ENCODE measurements at places on chromosomes 5 and 9.

DNA sequence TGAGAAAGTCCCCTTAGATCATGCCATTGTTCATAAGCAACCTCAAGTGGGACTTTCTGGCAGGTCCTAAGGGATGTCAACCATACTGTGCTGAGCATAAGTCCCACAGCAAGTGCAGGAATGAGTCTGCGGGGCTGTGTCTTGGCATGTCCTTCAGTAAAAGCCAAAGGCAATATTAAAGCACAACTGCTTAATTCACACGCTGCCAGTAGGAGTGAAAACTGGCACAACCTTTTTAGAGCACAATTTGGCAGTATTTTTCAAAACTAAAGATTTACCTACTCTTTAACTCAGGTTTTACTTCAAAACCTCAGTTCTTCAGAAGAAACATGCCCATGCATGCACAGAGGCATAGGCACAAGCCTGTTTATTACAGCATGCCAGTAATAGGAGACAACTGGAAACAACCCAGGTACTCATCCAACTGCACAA lies 24.4 kb upstream of the SMAD5 start:
- no peak for DNase-seq

- DNase-seq: no peak
These were observed 316.3 kb downstream of the GABRB2 start for GRCh38 chr5:161230221-161230620.

- no peak for DNase-seq
These were observed 159.3 kb downstream of the SLC24A2 start for GRCh38 chr9:19629488-19629887.

DNA sequence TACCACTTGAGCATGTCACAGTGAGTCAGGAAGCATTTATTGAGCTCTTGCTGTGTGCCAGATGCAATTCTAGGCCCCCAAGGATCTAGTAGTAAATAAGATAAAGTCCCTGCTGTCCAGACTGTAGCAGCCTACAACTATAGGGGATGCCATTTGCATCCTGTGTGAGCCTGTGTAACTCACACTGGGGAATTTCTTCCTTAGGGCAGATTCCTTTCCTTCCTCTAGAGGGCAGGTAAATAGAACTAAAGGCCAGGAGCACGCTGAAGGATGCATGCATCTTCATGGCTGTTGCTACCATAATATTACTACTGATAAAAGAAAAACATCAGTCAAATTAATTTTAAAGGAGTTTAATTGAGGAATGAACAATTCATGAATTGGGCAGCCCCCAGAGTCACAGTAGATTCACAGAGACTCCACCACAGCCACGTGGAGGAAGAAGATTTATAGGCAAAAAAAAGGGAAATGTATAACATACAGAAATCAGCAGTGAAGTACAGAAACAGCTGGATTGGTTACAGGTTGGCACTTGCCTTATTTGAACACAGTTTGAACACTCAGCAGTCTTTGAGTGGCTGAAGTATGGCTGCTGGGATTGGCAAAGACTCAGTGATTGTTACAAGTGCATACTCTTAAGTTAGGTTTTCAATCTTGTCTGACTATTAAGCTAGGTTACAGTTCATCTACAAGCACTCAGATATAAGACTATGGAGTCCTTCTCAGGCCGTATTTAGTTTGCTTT lies 98.9 kb downstream of the ACTL7B start:
- DNase-seq: no peak

GRCh38 chr5:120463006-120463680 lies 957 bp upstream of the PRR16 start:
- DNase-seq: no peak

DNA sequence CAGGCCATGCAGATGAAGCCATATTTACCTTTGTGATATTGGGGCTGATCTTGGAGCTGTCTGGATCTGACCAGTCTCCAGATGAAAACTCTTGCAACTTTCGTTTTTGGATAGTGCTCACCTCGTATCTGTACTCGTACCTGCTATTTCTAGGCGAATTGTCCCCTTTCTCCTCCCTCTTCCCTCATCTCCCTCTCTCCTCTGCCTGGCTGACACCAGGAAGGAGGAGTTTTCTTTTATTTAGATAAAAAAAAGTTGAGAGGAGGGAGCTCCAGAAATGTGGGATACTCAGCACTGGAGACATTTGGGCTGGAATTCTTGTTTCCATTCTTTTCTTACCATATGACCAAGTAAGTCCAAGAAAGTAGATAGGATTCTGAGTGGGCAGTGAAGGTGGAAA lies 54.6 kb upstream of the ABL1 start:
- DNase-seq: no peak

DNA sequence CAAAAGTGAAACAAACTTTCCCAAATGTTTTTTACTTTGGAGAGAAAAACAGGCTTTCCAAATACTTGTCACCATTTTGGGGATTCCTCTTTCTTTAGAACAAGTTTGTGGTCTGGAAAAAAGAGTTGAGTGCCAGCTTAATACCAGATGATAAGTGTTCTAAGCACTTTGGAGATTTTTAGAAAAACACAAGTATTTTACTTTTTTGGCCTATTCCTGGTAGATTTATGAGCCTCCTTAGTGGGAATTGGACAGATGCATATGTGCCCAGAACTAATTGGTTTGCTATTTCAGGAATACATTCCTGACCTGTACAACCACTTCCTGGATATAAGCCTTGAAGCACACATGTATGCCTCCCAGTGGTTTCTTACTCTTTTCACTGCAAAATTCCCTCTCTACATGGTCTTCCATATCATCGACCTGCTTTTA lies 40.5 kb downstream of the GPR21 start:
- no peak for DNase-seq

DNA sequence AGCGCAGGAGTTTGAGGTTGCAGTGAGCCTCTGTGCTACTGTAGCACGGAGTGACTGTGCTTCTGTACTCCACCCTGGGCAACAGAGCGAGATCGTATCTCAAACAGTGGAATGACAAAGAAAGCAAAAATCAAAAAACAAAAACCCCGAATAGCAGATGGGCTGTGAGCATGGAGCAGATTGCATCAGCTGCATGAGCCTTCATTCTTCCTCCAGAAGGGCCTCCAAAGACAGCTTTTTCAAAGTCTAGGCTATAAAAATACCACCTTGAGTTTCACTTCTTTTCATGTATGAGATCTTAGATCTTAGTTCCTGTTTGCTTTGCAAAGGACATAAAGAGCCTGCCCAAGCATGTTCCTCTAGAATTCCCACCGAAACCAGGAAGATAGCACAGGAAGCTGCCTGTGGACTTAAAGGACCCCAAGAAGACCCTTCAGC lies 15.0 kb upstream of the HSPB3 start:
- DNase-seq: peak; percentile 3

DNA sequence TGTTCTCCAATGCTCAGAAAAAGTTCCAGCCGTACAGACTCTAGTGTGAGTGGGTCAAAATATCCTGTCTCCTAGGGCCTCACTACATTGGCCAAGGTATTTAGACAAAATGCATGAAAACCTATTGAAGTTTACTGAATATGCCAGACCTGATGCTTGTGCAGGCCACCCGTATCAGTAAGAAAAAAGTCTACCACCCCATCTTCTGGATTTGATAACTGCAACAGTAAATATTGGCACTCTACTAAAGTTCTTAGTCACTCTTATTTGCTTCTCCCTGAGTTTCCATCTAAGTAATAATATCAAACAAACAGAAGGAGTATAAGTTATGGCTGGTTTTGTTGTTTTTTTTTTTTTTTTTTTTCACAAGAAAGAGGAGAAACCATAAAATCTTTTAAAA lies 627.7 kb upstream of the KLF4 start:
- DNase-seq: no peak

DNA sequence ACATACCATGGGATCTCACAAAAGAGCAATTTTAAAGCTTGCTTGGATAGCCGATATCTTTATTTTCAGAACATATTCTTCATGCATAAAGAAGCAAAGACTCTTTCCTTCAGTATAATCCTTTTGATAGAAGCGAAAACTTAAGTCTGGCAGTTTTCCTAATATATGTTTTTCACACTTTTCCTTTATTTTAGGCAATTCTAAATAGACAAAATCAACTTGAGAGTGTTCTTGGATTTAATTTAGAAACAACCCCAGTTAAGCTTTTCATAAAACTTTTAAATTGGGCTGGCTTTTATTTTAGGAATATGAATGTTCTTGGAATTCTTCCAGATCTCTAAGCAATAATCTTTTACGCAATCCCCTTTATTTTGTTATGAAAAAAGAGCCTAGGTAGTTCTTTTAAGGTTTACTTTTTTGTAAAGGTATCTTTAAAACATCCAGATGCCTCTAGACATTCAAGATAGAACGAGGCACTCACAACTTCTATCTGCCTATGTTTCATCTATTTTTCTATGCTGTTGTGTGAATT lies 51.5 kb upstream of the HSPB3 start:
- no peak for DNase-seq

GRCh38 chr5:13985731-13986418 lies 41.4 kb upstream of the DNAH5 start:
- no peak for DNase-seq

DNA sequence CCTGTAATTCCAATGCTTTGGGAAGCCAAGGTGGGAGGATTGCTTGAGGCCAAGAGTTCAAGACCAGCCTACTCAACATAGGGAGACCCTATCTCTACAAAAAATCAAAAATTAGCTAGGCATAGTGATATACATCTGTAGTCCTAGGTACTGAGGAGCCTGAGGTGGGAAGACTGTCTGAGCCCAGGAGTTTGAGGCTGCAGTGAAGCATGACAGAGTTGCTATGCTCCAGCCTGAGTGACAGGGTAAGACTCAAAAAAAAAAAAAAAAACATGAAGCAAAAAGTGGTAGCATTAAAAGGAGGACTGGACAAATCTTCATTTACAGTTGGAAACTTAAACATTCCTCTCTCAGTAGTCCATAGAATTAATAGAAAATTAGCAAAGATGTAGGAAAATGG lies 9.8 kb downstream of the CCNG1 start:
- DNase-seq: no peak

DNA sequence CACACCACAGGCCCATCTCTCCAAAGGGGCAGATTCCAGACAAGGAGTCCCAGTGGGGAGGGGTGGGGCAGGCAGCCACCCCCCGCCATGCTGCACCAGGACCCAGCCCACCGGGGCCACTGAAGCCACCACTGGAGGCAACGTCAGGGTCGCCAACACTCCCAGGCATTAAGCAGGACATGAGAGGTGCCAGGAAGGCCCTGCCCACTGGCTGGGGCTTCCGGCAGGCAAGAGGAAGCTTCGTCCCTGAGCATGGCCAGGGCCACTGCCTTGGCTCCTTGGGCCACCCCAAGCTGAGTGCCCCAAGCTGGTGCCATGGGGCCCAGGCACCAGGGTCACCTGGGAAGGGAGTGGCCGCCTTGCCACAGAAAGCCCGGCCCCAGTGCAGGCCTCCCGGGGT lies 17.5 kb downstream of the KCNT1 start:
- no peak for DNase-seq

DNA sequence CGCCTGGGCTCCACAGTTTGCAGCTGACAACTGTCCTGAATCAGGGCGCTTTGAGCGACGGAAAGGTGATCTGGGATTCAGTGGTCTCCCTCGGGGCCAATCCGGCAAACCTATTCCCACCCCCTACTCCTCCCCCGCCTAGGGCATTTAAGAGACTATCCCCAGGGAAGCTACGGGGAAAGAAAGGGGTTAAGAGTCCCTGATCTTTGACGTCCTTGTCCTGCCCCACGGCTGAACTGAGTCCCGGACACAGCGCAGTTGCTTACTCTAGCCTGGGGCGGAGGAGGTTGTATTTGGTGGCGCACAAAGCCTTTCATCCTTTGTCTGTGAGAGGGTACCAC lies 3.4 kb downstream of the RORB start:
- DNase-seq: no peak

- DNase-seq: no peak
These were observed 27.5 kb upstream of the MLANA start for GRCh38 chr9:5863092-5863746.

- no peak for DNase-seq
These were observed 194.4 kb downstream of the TAF11L14 start for GRCh38 chr5:17828681-17829080.

DNA sequence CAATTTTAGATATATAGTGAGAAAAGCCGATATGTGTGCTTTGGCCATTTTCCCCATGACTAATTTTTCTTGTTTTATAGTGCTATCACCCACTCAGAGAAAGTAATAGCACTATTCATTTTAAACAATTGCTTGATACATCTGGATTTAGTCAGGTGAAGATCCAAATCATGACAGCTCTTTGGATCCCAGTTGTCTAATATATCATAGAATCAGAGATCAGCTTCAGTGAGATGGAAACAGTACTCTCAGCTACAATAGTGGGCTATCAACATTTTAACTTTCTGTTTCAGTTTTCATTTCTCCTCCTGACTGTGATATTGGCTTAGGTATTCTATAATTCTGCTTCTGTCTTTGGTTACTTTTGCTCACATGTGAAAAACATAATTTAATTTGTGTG lies 38.7 kb downstream of the VCAN start:
- no peak for DNase-seq

GRCh38 chr9:114109124-114109523 lies 10.0 kb upstream of the KIF12 start:
- no peak for DNase-seq

DNA sequence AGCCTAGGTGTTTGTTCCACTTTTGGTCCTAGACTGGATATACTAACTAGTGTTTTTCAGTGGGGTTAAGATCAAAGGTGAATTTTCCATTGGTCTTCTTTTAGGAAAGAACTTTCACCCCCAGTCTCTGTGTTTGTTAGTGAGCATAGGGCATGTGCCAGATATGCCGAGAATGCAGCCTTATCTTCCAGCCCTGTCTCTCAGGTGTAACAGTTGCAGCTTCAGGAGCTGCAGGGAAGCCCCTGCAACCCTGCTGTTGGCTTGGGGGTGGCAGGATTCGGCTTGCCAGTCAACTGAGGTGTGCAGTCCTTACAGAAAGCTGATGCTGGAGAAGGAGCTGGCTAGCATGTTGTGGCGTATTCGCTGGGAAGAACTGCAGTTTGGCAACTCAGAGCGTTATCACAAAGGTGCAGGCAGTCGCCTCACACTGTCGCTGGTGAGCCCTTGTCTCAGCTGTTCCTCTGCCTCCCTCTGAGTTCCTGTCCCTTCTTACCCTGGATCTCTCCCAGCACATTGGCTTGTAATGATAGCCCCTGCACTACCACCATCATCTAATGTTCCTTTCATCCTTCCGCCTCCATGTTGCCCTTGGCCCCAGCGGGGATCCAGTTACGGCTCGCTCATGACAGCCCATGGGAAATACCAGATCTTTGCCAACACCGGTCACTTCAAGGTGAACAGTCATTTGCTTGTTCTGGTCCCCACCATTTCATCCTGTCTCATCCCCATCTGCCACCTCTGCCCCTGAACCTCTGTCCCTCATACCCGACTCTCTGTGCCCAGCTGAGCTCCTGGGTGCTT lies 10.1 kb downstream of the NPR2 start:
- no peak for DNase-seq

DNA sequence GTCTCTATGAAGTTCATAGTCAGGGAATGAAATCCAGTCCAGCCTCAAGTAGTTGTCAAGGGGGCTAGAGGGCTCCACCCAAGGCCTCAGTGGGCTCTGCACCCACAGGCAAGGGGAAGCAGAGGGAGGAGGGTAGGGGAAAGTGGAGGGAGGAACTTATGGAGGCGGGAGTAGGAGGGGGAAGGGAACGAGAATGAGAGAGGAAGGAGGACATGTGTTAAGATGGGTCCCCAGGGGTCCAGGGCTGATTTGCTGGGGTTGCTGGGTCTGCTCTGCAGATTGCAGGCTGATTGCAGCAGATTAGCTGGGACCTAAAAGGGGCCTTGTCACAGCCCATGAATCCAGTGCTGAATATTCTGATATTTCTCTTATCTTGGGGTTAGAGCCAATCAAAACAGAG lies 166.9 kb upstream of the IL12B start:
- DNase-seq: no peak

- no peak for DNase-seq
These were observed 5.9 kb downstream of the TRPM3 start for GRCh38 chr9:71115448-71115975.
